ENCODE measurements at places on chromosomes 5 and 9.

DNA sequence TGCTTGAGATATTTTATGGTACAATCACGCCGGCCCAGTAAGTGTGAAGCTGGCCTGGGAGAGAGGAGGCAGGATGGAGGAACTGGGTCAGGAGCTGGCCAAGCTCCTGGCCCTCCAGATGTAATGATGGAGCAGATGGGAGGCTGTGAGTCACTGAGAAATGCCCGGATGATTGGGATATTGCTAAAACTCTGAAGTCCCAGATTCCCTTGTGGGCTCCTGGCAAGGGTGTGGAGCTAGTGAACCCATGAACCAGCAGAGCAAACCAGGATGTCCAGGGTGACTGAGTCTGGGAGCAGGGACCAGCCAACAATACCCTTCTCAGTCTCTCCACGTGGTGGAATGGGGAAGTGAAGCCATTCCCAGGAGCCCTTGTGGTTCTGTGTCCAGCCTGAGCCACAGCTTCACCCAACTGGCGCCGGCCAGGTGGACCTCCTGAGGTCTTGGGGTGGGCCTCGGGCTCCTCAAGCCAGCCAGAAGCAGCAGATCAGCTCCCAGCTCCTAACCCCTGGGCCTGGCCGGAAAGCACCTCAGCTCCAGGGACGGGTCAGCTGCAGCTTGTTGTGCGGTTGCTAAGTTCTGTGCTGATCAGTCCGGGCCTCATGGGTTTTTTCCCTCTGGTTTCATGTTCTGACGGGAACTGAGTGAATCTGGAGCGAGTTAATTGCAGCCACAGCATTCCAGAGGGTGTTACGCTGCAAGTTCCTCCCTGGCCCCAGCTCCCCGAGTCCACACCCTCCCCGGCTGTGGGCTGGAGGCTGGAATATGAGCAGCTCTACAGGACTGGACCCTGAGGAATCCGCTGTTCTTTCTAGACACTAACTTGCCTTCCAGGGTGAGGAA, 37.6 kb downstream of the DUSP1 start:
- H3K27ac ChIP-seq: no peak overlapping the region
- H3K36me3 ChIP-seq: no peaks in the 10 kb centered on the region

DNA sequence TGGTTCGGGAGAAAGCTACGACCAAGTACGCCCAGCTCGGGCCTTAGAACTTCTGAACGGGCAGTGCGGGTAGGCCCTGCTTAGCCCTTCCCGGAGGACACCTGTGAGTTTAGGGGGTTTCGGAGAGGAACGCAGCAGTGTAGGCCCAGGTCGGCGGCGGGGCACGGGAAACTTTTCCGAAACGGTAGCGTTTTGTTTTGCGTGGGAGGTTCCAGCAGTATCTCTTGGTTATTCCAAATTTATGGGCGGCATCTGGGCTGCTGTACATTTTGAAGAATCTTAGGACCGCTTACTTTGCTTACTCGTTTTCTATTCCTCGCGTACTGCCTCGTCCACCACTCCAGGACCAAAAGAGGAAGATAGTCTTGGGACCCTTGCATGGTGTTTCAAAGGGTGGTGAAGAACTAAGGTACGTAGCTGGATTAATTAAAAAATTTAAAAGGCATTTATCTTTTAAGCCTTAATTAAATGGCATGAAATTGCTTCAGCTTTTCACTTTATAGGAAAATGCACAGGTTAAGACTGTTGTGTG, 492 bp downstream of the TENT2 start:
- no peak for DNase-seq
- H3K36me3 ChIP-seq: peaks cover 8% of the 10 kb centered on the region
- H3K27me3 ChIP-seq: no peaks in the 10 kb centered on the region

DNA sequence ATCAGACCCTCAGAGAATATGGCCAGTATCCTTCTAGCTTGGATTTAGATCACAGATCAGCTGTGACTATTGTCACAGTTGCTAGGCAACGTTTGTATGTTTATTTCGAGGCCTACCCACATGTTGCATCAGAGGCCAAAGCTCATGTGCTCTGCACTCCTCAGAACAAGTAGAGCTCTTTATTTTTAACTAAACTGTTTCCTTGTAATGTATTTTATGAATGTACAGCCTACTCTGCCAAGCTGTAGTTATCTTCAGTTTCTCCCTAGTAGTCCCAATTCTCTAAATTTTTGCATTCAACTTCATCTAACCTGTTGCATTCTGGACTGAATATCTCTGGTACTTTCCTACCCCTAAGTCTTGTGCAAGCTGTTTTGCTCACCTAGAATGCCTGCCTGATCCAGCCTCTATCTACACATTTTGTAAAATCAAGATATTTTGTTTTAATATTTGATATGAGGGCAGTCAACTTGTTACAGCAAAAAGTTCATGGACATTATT, 52.8 kb downstream of the CAST start:
- DNase-seq: peak; percentile 64
- H3K36me3 ChIP-seq: no peaks in the 10 kb centered on the region
- peak overlapping the region; percentile 29 for H3K27ac ChIP-seq
- no peaks in the 10 kb centered on the region for H3K27me3 ChIP-seq
- H3K4me3 ChIP-seq: no peak overlapping the region
- H3K4me1 ChIP-seq: peaks cover 17% of the 10 kb centered on the region

DNA sequence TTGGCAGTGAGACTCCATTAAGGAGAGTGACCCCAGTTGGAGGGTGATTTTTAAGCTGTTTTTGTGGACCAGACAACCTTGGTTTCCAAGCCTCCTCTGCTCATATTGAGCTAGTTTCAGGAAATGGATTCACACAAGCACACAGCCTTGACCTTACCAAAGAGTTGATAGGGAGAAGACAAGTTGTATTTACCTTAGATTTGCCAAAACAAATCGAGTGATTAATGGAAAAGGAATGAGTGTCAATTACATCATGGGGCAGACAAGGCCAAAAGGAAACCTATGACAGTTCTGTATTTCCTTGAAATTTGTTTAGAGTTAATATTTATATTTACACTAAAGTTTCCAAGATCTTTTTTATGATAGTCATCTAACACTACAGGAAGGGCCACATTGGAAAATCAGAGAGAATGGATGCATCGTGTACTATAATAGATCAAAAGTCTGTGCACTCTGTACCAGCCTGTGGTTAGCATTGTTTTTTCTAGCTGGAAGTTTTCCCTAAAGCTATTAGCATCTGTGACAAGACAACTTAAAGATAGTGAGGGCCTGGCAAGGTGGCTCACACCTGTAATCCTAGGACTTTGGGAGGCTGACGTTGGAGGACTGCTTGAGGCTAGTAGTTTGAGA, 86.0 kb upstream of the FER start:
- no peak for DNase-seq
- H3K36me3 ChIP-seq: no peaks in the 10 kb centered on the region
- no peaks in the 10 kb centered on the region for H3K4me1 ChIP-seq
- no peak overlapping the region for H3K4me3 ChIP-seq

DNA sequence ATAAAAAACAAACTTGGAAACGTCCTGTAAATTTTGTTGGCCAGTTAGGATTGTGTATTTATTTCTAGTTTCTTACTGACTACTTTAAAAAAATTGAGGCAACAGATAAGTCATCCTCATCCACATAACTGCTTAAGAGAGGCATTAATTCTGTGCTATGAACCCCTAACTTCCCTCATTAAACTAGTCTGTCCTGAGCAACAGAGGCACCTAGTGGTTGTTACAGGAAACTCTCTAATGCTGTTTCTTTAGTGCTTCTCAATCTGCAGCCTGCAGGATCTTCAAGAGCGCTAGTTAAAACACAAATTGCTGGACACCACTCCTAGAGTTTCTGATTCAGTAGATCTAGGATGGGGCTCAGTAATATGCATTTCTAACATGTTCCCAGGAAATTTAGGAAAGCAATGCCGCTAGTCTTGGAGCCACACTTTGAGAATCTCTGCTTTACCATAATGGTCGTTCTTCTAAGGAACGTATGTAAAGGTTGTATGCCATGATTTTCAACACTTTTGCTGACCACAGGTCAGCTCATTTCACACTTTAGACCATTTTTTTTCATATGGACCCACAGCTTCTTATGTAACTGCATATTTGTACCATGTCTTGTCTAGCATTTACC, 410.1 kb upstream of the SMARCA2 start:
- no peaks in the 10 kb centered on the region for H3K36me3 ChIP-seq
- no peak overlapping the region for H3K27ac ChIP-seq
- no peaks in the 10 kb centered on the region for H3K4me1 ChIP-seq
- no peaks in the 10 kb centered on the region for H3K27me3 ChIP-seq
- H3K4me3 ChIP-seq: no peak overlapping the region

GRCh38 chr5:155087036-155087435, 73.5 kb downstream of the KIF4B start:
- H3K36me3 ChIP-seq: no peaks in the 10 kb centered on the region
- no peak overlapping the region for H3K4me3 ChIP-seq

GRCh38 chr5:37807015-37807414, 32.8 kb downstream of the GDNF start:
- H3K36me3 ChIP-seq: no peaks in the 10 kb centered on the region
- H3K27me3 ChIP-seq: no peaks in the 10 kb centered on the region
- no peak for DNase-seq
- H3K4me1 ChIP-seq: no peaks in the 10 kb centered on the region

- DNase-seq: no peak
- no peak overlapping the region for H3K4me3 ChIP-seq
- H3K4me1 ChIP-seq: no peaks in the 10 kb centered on the region
- H3K27me3 ChIP-seq: no peaks in the 10 kb centered on the region
These were observed 312.8 kb downstream of the NSG2 start for GRCh38 chr5:174358276-174358675.

GRCh38 chr5:156087577-156088110, 239.3 kb upstream of the SGCD start:
- no peak overlapping the region for H3K27ac ChIP-seq
- no peaks in the 10 kb centered on the region for H3K4me1 ChIP-seq
- H3K4me3 ChIP-seq: no peak overlapping the region
- H3K27me3 ChIP-seq: no peaks in the 10 kb centered on the region
- no peaks in the 10 kb centered on the region for H3K36me3 ChIP-seq

GRCh38 chr5:84168841-84169240, 215.8 kb downstream of the EDIL3 start:
- H3K36me3 ChIP-seq: no peaks in the 10 kb centered on the region
- DNase-seq: no peak
- H3K4me3 ChIP-seq: no peak overlapping the region
- H3K4me1 ChIP-seq: no peaks in the 10 kb centered on the region
- no peaks in the 10 kb centered on the region for H3K27me3 ChIP-seq

DNA sequence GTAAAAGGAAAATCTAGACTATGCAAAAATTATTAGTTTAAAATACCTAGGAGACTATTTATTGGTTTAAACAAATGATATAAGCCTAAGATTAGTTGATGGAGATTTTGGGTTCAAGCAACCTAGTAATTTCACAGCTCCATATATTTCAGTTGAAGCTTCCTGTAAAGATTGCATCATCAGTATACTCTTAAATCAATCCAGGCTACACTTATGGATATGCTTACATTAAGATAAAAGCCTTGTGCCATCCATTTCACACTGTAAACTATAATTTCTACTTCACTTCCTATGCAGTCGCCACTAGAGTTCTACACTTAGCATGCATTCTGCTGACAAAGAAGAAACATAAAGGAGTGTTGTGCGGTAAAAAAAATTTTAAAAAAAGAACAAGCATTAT, 7.3 kb upstream of the LIX1 start:
- no peaks in the 10 kb centered on the region for H3K27me3 ChIP-seq
- no peak for DNase-seq
- no peaks in the 10 kb centered on the region for H3K36me3 ChIP-seq

- peaks cover 37% of the 10 kb centered on the region for H3K4me1 ChIP-seq
- peak; percentile 33 for DNase-seq
- peak overlapping the region; percentile 60 for H3K4me3 ChIP-seq
- peak overlapping the region; percentile 80 for H3K27ac ChIP-seq
These were observed 248.6 kb upstream of the ANKRD55 start for GRCh38 chr5:56481428-56482357.

All from naive thymus-derived CD4-positive, alpha-beta T cell (primary cell).